Breast epithelium (tissue), 4 donors: ENCODE measurements at places on chromosomes 2 and 18. TPM values are rescaled to one million over a fixed set of nuclear protein-coding genes. Genes with fewer than 3 reads are reported as not detected.

DNA sequence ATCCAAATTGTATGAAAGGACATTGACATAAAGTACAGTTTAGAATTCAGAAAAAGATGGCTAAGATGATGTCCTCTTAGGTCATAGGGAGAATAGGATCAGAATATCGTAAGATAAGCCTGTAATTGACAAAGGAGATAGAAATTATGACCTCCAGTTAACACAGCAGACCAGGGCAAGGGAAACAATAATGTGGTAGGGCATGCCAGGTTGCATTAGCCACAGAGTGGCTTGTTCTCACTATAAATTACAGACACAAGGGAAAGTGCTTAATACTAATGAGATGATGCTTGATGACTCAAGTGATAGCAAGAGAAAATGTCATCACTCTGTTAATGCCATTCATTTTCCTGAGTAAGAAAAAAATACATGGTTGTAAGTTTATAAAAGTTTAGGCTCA is 48.9 kb upstream of the LRP1B start:
- no peak for DNase-seq
- H3K36me3 ChIP-seq = no peaks in the 10 kb centered on the region
- no peak overlapping the region for H3K4me3 ChIP-seq

WDCP gene
- 8.3 TPM for total RNA-seq

GRCh38 chr2:105903051-105903674 is 158.5 kb downstream of the NCK2 start:
- H3K4me3 ChIP-seq = no peak overlapping the region
- no peaks in the 10 kb centered on the region for H3K27me3 ChIP-seq
- DNase-seq = no peak
- no peaks in the 10 kb centered on the region for H3K36me3 ChIP-seq
- H3K27ac ChIP-seq = no peak overlapping the region

GRCh38 chr2:365367-366275 is 77.7 kb upstream of the ALKAL2 start:
- no peak overlapping the region for H3K27ac ChIP-seq
- no peaks in the 10 kb centered on the region for H3K27me3 ChIP-seq
- no peaks in the 10 kb centered on the region for H3K36me3 ChIP-seq
- H3K4me3 ChIP-seq = no peak overlapping the region
- no peaks in the 10 kb centered on the region for H3K4me1 ChIP-seq

ASB18 gene
- not detected for total RNA-seq

PROKR1 gene
- total RNA-seq = 0.80 TPM

SLC39A10 gene
- 25.8 TPM for total RNA-seq
